ENCODE measurements at places on chromosomes 2 and 18. TPM values are rescaled to one million over a fixed set of nuclear protein-coding genes. Genes with fewer than 3 reads are reported as not detected.

OTOF gene
- 5.4 TPM for polyA plus RNA-seq

KYNU gene
- 3.1 TPM for polyA plus RNA-seq

STARD6 gene
- polyA plus RNA-seq = 0.06 TPM

DNA sequence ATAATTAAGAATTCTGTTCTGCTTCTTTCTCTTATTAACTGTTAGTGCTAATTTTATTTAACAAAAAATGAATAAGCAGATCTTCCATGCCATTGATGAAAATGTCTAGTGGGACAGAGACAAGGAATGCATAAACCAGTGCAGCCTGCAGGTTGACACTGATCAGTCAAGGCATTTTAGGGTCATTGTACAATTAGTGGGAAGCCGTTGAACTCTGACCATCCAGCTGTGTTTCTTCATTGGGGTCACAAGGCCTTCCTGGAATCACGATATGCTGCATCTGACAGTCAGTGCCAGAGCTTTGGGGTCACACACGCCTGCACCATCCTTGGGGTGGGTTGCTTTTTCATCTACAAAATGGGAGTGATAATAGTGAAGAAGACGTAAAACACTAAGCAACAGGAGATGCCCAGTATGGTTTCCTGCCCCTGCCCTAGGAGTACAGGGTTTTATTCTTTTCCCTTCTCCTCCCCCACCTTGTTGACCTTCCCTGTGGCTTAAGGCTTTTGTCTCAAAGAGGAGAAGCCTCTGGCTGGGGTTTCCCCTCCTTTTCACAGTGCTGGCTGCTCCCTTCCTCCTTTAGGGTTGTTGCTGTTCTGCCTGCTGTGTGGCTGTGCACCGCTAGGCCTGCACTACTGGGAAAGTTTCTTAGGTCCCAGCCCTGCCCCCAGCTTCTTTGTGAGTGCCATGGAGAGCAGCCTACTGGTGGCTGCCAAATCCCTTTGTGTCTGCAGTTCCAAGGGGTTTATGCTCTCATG, 245.6 kb downstream of the TPGS2 start:
- no peak overlapping the region for H3K4me3 ChIP-seq
- H3K27ac ChIP-seq = no peak overlapping the region
- H3K36me3 ChIP-seq = no peaks in the 10 kb centered on the region
- no peak for DNase-seq

All from large intestine (tissue), 12 donors.